Stimulated activated memory B cell treated with anti-CD40 and anti-IgM and Interleukin-4, amounts not matched to agents 10 μg/mL and 1 μg/mL and 100 μg/mL, for 72 hours (primary cell): ENCODE measurements at places on chromosomes 13 and 19.

DNA sequence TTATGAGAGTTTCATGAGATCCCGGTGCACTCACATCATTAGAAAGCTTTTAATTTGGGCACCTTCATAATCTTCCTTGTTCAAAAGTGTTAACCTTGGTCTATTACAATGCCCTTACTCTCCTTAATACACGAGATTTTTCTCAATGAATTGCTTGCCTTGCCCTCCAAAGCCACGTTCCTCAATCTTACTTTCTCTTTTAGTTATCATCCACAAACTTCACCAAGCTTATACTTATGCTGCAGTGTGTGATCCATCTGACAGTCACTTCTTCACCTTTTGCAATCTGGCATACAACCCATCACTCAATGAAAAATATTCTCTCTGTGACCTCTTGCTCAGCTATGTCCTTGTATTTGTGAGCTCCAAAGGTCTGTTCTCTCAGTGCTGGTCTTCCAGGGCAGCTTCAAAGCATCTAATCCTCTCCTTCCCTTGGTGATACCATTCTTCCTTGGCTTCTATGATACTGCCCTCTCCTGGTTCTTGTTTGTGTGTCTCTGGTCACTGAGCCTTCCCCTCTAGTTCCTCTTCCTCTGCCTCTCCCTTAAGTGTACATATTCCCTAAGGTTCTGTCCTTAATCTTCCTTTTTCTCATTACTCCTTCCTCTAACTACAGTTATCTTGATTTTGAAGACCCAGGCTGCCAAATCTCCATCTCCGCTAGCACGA lies 202.2 kb upstream of the STARD13 start:
- no peak for ATAC-seq

DNA sequence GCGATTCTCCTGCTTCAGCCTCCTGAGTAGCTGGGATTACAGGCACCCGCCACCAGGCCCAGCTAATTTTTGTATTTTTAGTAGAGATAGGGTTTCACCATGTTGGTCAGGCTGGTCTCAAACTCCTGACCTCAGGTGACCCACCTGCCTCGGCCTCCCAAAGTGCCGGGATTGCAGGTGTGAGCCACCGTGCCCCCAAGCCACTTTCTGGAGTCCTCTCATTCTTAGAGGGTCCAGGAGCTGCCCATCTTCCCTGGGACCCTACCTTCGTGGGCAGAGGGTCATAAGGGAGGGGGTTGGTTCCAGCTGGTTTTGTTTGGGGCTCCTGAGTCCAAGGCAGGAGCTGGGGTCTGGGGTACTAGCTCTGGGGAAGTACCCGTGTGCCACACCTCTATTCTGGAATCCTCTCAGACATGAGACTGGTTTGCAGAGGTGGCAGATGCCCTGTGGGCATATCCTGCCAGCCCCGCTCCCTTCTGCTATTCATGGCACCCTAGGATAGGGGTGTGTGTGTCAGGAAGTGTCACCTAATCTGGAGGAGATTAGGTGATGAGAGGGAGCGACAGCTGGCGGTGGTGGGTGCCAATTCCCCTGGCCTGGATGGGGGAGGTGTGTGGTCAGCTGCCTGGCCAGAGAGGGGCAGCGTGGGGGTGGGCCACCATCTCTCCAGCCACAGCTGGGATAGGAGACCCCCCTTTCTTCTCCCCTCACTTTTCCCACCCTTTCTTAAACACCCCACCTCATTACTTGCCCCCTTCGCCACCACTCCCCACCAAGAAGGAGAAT lies 2.1 kb downstream of the PRMT1 start:
- no peak for ATAC-seq

DNA sequence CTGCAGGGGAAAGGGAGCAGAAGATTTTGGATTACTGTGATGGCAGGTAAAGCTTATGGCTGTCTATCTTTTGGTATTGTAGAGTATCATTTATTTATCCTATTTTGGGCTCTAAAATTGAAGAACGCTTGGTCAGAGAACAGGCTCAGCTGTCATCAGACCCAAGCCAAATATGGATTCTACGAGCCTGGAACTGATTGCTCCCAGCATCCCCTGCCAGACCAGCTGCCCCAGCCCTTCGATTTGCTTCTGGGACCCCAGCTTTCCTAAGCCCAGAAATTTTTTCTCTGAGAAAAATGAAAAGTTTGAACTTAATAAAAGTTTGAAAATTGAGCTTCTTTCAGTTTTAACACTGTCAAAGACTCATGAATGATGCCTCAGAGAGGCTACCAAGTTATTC lies 472.8 kb downstream of the DACH1 start:
- ATAC-seq: no peak

GRCh38 chr13:47146991-47147811 lies 250.3 kb upstream of the HTR2A start:
- ATAC-seq: peak; percentile 81

GRCh38 chr19:48398375-48399235 lies 5.1 kb downstream of the GRIN2D start:
- peak; percentile 79 for ATAC-seq

DNA sequence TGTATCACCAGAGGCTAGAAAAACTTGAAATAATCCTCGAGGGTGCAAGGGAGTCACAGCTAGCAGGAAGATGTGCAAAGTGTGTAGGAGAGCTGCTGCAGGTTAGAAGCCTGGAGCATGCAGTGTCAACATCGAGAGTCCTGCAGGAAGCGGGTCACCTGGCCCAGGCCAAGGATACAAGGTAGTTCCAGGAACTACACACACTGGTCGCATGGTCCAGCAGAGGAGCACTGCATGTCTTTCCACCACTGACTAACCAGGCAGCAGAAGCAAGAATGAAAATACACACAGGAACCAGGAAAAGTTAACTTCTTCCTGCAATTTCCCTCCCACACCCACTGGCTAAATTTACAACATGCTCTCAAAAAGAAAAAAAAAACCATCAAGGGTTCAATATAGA lies 36.0 kb upstream of the MIR17HG start:
- ATAC-seq: no peak

GRCh38 chr13:41313117-41313516 lies 2.0 kb downstream of the NAA16 start:
- ATAC-seq: no peak
